ENCODE measurements at places on chromosomes 12 and 14.
A peak's percentile ranks its signal among the peaks of the same experiment; 100 is the strongest.

DNA sequence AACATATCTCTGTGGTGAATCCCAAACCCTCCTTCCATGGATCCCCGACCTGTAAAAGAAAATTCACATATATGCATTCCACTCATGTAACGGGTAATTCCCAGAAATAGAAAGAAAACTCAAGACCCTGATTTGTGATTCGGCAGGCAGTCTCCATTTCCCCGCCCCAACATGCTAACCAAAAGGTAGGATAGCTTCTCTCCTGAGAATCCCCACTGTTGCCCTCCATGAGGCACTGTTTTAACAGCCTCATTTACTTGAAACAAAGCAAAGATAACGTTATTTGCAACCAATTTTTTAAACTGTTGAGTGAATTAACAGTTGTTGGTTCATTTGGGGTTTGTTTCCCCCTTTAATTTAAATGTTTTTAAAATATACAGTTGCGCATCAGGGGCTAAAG, 774 bp upstream of the SLC2A13 start:
- DNase-seq = peak; percentile 10

DNA sequence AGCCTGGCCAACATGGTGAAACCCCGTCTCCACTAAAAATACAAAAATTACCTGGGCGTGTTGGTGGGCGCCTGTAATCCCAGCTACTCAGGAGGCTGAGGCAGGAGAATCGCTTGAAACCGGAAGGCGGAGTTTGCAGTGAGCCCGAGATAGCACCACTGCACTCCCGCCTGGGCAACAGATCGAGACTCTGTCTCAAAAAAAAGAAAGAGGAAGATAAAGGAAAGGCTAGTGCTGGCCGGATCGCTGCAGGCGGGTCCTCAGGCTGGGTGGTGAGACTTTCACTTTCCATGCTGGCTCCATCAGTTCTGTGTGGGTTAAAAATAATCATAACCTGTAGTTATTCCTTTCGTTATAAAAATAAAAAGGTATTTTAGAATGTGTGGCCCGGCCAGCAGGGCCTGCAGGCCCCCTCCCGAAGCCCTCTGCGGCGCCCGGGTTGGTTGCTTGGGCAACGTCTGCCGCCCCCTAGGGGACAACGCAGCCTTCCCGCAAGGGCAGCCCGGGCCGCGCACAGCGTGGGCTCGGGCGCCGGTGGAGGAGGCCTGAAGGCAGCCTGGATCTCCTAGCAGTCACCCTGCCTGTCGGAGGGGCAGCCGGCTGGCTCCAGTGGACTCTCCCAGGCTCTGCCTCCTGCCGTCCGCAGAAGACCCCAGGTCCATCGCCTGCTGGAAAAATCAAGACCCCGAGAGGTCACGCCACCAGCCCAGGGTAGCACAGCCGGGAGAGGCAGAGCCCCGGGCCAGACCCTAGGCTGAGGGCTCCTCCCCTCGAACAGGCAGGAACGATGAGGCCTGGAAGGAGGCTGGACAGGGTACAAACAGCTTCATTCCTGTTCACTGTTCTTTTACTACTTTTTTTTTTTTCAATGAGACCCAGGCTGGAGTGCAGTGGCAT, 5.0 kb upstream of the SLC25A47 start:
- DNase-seq = peak; percentile 69

DNA sequence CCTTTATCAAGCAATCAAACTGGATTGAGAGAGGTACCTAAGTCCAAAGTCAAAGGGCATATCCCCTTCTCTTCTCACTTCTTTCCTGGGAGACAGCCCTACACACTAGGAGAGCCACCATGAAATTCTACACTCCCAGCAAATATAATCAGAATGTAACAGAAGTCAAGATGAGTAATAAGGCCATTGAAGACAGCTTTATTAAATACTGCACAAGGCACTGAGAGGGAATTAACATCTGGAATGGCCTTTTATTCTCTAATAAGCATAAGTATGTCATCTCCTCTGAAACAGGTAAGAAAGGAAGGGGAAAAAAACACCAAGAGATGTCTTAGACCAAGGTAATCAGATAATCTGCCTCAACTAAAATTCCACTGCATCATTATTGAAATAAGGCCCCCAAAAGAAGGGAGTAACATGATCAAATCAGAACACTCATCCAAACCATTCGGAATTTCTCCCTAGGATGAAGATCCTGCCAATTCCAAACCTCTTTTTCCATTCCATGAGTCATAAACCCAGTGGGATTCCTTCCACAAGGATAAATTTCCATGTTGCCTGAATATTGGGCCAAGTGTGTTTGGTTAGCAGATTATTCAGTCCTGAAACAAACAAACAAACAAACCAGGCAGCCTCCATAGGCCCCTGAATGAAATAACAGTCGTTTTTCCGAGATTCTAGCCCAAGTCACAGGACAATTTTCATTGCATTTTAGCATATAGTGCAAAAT, 19.9 kb downstream of the SLC35F4 start:
- no peak for DNase-seq

- DNase-seq = peak; percentile 61
Observed at GRCh38 chr12:15534322-15534721, 212.0 kb downstream of the PTPRO start.

- no peak for DNase-seq
Observed at GRCh38 chr12:43749016-43749415, 9.6 kb downstream of the PUS7L start.

DNA sequence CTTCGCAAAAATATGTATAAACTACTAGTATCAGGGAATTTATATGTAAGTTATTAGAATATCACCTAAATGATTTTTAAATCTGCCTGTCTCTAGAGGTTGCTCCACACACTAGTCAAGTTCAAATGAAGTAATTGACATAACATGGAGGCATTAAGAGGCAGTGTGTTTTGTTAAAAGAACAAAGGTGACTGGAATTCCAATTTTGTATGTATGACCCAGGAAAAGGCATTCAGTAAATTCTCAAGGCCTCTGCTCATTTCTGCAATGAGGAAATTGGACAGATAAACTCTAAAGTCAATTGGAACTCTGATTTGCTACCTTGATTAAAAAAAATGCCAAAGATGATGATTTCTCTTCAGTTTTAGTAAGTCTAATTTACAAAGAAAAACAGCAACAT, 117.1 kb downstream of the NAV3 start:
- peak; percentile 35 for DNase-seq

DNA sequence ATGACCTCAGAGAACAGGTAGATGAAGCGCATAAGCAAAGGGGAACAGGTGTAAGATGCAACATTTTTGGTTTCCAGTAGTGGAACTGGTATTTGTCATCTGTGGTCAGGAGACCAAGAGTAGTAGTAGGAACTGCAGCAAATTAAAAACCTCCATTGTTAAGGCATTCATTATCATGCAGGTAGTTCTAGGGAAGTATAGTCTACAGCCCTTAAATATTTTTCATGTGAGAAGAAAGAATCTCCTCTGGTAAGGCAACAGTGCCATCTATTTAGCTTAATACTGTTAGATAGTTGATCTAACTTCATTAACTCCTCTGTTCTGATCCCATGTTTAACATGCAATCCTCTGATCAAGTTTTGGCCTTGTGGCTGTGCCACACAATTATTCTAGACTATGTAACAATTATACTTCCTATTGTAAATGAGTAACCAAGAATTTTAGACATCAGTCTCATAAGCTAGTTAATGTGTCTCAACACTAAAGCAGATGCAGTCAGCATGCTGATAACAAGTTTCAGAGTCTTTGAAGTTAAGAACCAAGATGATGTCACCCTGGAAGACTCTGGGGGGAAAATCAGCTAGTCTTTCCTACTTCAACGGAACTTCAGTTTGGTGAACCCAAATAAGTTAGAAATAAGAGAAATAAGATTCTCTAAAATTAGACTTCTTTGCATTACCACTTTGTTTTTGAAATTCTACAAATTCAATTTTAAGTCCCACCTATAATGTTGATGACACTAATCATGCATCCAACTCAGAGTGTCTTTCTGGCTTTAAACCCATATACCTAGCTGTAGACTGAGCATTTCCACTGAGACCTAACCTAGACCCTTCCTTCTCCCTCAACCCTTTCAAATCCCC, 70.9 kb downstream of the STXBP6 start:
- no peak for DNase-seq

DNA sequence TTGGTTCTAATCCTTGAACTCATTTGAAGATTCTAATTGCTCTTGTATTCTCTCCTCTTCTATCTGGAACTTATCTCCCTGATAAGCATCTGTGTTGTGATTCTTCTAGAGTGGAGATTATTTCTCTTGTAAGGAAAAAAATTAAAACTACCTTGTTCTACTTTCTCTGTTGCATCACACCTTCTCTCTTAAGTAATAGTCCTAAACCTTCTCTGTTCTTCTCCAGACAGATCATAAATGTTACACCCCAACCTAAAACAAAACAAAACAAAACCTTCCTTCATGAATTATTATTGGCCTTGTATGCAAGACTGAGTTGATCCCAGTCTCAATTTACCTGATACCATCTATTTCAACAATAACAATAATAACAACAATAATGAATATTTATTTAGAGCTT, 612.1 kb downstream of the DIO2 start:
- DNase-seq = peak; percentile 20

GRCh38 chr12:106247674-106248311, at the start of gene CKAP4:
Gene CKAP4 (minus strand): TSS chr12:106248020. CDS start chr12:106247851, 169 bp downstream.
- peak; percentile 85 for DNase-seq

DNA sequence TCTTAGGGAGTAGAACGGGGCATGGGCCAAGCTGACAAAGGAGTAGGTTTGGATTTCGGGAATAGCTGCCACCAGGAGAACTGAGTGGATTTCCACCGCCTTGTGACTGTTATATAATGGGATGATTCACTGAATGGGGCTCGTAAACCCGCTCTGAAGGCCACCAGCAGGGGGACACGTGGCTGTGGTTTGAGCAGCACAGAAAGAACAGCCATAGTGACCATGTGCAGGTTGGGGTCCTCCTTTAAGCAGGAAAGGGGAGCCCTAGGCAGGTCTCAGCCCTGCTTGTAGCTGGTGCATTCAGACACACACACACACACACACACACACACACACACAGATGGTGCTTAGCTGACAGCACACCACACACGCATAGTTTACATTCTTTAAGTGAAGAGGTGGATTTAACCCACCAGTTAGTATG, 8.6 kb upstream of the ASB2 start:
- peak; percentile 92 for DNase-seq

DNA sequence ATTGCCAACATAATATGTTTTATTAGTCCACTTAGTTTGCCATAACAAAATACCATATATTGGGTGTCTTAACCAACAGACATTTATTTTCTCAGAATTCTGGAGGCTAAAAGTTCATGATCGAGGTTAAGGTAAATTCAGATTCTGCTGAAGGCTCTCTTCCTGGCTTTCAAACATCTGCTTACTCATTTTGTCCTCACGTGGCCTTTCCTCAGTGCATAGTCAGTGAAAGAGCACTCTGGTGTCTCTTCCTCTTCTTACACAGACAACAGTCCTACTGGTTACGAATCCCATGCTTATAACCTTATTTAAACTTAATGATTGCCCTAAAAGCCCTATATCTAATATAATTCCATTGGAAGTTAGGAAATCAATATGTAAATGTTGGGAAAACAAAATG, 479.7 kb downstream of the FSCB start:
- DNase-seq = no peak

DNA sequence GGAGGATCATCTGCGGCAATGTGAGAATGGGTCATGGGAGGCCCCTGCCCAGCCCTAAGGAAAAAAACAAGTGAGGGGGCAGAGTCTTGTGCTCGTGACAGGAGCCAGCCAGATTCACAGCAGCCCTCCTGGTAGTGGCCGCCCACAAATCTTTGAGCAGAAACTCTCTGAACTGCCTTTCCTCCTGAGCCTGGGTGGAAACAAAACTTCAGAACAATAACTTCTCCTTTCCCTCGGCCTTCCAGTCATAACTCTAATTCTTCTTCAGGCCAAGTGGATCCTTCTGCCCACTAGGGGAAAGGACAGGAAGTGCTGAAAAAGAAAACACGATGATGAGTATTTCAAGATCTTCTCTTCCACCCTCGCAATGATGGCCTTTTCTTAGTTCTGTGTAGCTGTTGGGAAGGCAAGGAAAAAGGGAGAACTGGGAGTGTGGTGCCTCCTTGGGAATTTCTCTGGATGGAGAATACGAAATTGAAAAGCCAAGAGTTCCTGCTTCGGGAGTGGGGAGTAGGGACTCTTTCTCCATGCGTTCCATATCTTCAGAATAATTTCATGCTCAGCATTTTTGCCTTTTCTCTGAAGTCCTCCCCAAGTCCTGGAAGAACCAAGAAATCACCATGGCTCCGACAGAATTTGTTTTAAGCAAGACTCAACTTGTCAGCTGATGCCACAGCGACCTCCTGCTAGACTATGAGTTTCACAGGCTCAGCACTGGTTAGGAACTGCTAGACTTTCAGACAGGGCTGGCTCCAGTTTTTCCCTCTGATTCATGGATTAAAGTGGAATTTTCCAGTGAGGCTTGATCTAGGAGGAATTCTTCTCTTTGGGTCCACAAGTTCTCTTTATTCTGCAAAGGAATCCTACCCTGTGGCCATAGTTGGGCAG, 188.9 kb downstream of the CAND1 start:
- peak; percentile 36 for DNase-seq

- no peak for DNase-seq
Observed at GRCh38 chr12:84802161-84802560, 110.4 kb downstream of the SLC6A15 start.

DNA sequence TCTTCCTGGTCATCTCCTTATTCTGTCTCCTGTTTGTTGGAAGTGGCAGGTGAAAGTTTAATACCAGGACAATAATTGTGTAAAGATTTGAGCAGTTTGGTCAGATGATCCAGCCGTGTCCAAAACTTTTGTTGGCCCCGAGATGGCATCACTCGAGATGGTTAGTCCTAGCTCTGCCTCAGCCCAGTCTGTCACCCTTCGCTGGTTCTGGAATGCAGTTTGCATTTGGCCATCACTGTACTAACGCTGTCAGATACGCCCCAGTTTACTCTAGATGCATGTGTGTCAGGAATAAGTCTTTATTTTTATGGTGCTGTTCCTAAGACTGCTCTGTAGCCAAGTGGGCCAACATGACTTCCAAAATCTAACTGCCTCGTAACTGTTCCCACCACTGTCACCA, 79.6 kb downstream of the MOK start:
- no peak for DNase-seq

GRCh38 chr12:94879542-94879941, 124.0 kb downstream of the NDUFA12 start:
- DNase-seq = peak; percentile 18

- no peak for DNase-seq
Observed at GRCh38 chr14:40164083-40164482, 731.9 kb upstream of the FBXO33 start.

- DNase-seq = no peak
Observed at GRCh38 chr14:91861091-91861490, 6.2 kb downstream of the TC2N start.

DNA sequence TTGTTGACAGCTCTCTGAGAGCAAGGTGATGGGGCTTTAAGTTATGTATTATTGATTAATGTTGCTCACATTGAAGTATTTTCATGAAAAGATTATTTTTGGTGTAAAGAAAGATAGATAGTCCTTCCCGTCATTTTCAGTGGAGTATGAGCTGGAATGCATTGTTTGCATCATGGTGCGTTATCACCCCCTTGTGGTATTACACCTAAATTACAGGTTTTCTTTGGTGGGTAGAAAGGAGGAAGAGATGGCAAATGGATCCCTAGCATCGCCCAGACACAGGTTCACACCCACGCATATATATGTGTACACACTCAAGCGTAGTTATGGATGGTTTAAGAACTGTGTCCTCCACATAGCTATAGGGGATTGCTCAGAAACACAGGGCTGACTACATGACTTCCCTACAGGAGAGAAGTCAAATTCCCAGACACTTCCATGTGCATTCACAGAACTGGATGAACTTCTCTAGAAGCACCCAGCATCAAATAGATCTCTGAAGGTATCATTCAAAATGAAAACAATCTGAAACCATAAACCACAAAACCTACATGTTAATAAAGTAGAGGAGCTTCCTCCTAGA, 14.4 kb upstream of the SERPINA10 start:
- DNase-seq = peak; percentile 21

- no peak for DNase-seq
Observed at GRCh38 chr14:36619853-36620252, 37.4 kb upstream of the NKX2-8 start.

All from choroid plexus epithelial cell (primary cell).